ENCODE measurements at places on chromosomes 16 and 17. TPM values are rescaled to one million over a fixed set of nuclear protein-coding genes. Genes with fewer than 3 reads are reported as not detected.

Gene KCNAB3
- 2.3 TPM for total RNA-seq

Gene PRR29
- total RNA-seq, result 0.67 TPM

Gene KRT25
- not detected for total RNA-seq

Gene CHRNE
- 0.15 TPM for total RNA-seq

DNA sequence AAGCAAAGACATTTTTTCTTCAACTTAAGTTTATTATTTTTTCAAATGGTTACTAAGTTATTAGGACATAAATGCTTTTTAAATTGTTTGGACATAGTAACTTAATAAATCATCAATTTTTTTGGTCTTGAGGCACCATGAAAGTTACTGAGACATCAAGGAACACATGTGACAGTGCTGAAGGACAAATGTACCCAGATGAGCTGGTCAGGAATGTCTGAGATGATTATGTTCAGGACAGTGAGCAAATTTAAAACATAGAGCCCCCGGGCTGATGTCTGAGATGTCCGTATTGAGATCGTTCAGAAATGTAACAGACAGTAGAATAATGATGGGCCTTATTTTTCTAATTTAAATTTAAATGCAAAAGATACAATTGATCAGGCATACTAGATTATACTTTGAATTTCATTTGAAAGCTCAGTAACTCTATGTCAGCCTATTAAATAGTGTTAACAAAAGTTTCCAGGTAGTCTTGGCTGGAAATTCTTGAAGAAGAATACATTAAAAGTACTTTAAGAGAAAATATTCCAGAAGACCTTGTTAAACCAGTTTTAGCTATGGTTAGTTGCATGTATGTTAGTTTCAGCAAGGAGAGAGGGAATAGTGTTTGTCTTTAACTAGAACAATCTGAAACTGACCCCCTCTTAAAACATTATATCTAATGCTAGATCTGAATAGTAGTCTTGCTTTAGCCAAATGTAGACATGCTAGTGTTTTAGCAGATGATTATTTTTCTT, 36.4 kb downstream of the SEC14L1 start:
- no peak for DNase-seq

GRCh38 chr16:8804313-8804712, 6.7 kb downstream of the PMM2 start:
- DNase-seq, result no peak

- peak; percentile 45 for DNase-seq
Observed at GRCh38 chr17:68627956-68628575, 26.9 kb upstream of the FAM20A start.

GRCh38 chr17:76732734-76733617, 4.2 kb downstream of the SRSF2 start:
- DNase-seq, result no peak

DNA sequence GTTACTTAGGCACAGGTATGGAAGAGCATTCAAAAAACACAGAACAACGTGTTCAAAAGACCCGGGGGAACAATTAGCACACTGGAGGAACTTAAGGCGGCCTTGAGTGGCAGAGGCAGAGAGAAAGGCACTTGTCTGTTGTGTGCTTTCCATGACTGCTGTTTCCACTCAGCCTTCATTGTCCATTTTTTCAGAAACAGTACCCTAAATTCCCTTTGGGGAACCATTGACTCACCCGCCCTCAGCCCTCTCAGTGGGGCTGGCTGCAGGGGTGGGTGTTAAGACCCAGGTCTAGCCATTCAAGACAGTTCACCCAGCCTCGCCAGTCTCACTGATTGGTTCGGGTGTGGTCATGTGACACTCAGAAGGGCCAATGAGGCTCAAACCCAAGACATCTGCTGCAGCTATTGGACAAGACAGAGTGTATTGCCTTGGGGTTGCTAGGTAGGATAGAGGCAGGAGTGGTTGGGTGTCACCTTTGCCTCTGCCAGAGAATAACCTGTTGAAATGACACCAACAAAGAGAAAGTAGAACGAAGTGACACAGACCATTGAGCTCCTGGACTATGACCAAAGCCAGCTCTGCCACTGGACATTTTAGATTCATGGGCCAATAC, 19.6 kb upstream of the CEP20 start:
- peak; percentile 59 for DNase-seq

DNA sequence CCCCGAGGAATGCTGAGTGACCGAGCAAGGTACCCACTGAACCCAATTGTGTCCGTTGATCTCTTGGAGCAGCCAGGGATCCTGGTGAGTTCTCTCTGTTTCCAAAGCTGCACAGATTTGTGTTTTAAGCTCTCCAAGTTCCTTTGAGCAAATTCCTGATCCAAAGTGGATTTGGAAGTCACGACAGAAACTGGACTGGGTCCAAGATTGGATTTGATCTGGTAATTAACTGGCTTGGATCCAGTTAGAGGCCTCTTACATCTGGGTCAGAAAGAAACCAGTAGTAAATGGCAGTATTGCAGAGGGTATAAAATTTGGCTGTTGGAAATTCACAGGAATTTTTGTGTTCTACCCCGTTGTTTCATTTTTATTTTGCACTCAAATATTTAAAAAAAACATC, 119.5 kb downstream of the PMP22 start:
- DNase-seq, result no peak

DNA sequence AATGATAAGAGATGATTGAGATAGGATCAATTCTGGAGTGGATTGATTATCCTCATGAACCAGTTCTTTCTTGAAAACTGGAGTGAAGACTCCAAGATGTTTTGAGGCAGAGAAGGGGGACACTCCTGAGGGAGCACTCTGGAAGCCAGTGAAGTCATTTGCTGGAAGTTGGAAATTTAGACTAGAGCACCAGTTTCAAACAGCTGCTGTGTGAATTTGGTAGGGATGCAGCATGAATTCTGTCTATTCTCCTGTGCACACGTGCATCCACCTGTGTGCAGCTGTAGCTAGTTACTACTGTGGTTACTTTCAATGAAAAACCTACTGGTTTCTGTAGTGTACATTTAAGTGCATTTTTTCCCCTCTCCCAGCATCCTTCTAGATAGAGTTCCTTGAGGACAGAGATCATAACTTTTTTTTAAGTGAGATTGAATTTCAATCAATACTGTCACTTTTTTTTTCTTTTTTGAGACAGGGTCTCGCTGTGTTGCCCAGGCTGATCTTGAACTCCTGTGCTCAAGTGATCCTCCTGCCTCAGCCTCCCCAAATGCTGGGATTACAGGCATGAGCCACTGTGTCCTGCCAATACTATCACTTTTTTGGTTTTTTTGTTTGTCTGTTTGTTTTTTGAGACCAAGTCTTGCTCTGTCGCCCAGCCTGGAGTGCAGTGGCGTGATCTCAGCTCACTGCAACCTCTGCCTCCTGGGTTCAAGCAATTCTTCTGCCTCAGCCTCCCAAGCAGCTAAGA, 65.9 kb downstream of the TUBD1 start:
- no peak for DNase-seq

DNA sequence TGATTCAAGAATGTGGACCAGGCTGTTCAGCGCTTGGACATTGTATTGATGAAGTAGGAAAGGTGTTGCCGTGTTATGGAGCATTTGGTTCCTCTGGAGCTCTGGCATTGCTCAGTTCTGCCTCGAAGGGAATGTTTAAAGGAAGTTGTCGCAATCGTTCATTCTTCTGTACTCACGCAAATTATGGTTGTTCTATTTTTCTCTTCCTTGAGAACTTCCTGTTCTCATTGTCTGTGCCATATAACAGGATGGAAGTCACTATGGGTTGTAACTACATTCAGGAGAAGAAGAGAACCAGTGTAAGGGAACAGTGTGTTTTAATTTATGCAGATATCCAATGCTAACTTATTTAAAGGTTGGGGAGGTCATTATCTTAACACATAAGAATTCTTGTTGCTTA, 13.0 kb downstream of the PCTP start:
- no peak for DNase-seq

GRCh38 chr17:1943436-1943831, 81.7 kb downstream of the RTN4RL1 start:
- no peak for DNase-seq

- DNase-seq, result no peak
Observed at GRCh38 chr16:24507959-24508480, 31.3 kb upstream of the RBBP6 start.
